ENCODE measurements at places on chromosomes 7 and 10. TPM values are rescaled to one million over a fixed set of nuclear protein-coding genes. Genes with fewer than 3 reads are reported as not detected.

FAM131B gene
- 9.0 TPM for total RNA-seq

DNA sequence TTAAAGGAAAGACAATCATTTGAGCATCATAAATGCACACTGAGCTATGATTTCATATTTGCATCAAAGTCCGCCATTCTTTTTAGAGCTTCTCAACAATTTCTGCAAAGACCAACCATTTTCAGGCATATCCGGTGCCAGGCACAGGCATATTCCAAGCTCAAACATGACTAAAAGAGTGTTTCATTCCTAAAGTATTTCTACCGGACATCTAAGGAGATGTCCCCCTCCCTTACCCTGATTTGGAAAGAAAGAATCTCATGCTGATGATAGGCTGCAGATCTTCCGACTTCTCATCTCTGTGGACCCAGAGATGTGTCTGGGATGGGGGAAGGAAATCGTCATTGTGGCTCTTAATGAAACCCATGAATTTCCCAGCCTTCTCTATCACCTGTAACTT lies 600.5 kb upstream of the MGMT start:
- no peak for DNase-seq

DNA sequence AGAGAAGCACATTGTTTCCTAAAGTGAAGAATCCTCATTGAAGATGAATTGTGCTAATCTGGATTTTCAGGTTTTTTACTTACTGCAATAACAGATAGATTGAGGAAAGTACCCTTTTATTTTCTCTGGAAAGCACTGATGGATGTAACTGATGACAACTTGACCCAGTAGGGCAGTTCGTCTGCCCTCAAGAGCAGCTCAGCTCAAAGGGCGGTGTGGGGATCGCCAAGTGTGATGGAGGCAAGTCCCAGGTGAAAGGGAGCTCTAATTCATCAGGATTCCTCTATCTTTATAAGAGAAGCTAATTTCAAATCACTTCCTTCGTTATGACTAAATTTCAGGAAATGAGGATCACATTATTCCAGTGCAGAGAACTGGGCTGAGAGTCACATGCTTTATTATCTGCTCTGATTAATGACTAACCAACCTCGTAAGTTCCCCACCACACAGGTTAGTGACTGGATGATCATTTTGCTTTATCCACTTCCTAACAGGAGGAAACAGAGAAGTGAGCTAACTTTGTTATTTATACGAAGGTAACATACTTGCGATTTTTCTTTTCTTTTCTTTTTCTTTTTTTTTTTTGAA lies 98.8 kb downstream of the PFKFB3 start:
- no peak for DNase-seq

DNA sequence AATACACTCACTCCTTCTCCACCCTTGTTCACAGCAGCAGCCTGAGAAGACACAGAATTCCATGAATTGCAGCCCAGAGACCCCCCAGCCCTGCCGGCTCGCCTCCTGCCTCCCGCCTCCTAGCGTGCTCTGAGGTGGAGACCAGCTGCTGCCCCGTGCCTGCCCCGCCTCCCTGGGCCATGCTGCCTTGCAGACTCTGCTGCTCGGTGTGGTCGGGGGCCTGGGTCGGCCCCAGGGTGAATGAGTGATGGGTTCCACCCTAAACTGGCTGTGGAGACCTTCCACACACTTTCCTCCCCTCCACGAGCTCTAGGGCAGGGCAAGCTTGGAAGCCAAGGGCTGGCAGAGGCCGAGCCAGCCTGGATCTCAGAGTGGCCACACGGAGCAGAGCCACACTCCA lies 479.3 kb downstream of the DNAJB6 start:
- DNase-seq = no peak

CALML3 gene
- not detected for total RNA-seq

DNA sequence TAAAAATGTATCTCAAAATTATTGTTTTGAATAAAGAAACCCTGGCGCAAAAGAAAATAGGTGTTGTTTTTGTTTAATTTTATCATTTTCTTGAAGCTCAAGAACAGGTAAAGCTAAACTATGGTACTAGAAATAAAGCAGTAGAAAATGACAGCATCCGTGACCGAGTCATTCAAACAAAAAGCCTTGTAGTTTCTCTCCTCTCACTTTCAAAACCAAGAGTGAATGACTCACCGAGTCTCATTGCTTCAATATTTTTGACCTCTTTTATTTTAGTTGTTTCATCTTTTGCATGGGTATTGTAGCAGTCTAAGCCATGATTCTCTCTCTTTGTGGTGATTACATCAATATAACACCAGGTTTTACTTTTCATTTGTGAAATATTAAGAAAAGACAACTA lies 396.5 kb downstream of the POM121L12 start:
- no peak for DNase-seq

DNA sequence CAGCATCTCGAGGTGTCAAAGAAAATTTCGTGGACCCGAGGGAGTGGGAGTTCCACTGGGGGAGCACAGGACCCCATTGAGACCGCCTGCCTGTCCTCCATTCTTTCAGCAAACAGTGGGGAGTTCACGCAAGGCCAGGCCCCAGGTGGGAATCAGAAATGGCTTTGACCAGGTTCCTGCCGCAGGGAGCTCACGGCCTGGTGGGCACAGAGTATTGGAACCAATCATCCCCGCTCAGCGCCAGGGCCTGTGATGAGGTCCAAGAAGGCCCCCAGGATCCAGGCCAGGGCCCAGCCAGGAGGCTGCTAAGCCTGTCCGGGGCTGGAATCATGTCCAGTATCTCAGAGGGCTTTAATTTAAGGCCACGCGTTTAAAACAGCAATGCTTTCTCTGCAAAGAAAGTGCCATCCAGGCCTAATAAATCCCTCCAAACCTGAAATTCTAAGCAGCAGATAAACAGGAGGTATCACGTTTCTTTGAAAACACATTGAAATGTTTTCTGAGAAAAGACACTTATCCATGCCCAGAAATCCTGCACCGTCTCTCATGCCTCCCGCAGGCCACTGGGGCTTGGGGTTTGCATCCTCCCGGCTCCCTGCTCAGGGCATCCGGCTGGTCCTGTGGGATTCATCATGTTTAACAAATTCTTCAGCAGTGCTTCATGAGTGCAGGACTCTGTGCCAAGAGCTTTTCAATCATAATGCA lies 125.7 kb downstream of the OAT start:
- DNase-seq = no peak

GRCh38 chr7:23273141-23273599 lies 26.0 kb upstream of the MALSU1 start:
- peak; percentile 82 for DNase-seq

DNA sequence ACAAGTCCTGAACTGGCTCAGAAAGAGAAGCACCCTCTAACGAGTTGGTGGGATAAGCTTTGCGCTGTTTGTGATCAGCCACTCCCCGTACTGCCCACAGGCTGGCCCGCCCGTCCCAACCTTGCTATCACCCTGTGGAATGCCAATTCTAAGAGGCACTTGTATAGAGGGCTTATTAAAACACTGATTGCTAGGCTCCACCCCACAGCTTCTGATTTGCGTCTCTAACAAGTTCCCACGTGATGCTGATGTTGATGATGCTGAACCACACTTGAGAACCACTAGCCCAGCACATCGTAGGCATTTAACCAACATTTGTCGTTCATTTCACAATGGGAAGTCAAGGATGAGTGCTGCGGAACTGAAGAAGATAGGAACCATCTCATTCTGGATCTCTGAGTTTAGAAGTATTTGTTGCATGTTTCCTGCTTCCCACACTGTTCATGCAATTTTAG lies 12.7 kb upstream of the GSAP start:
- no peak for DNase-seq

DNA sequence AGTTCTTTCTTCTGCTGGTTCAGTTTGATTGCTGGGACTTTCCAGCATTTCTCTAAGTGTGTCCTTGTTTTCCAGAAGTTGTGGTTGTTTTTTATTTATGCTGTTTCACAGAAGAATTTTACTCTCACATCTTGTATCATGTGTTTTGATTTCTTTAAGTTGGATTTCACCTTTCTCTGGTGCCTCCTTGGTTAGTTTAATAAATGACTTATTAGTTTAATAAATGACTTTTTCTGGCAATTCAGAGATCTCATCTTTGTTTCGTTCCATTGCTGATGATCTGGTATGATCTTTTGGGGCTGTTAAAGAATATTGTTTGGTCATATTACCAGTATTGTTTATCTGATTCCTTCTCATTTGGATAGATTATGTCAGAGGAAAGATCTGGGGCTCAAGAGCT lies 59.8 kb upstream of the CYP2C9 start:
- no peak for DNase-seq

GRCh38 chr10:75034131-75034512 lies 77.3 kb upstream of the SAMD8 start:
- no peak for DNase-seq
